Kidney (tissue), 22 donors: ENCODE measurements at places on chromosomes 12 and 14. TPM values are rescaled to one million over a fixed set of nuclear protein-coding genes. Genes with fewer than 3 reads are reported as not detected.

The SETD1B gene
- total RNA-seq: 34.5 TPM

The TAS2R30 gene
- total RNA-seq: 4.0 TPM

The HOXC9 gene
- 16.5 TPM for total RNA-seq

The PRPH gene
- 2.7 TPM for total RNA-seq

The LRIG3 gene
- total RNA-seq: 40.5 TPM

The OAS1 gene
- total RNA-seq: 17.5 TPM

The STYK1 gene
- total RNA-seq: 1.6 TPM

DNA sequence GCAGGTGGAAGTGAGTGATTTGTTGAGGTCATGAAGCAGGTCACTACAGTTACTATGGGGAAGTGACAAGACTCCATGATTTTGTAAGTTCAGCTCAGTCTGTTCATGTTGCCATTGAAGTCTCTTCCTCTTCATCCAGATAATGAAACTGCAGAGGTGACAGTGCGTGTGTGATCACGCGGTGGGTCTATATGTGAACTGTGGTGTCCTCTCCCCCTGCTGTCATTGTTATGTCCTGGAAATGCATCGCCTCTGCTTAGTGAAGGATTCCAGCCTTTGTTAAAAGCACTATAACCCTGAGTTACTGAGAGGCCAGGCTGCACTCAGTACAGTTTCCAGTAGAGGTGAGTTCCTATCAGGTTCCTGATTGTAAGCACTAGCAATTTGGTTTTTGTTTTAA lies 216.2 kb upstream of the RMST start:
- DNase-seq: no peak

DNA sequence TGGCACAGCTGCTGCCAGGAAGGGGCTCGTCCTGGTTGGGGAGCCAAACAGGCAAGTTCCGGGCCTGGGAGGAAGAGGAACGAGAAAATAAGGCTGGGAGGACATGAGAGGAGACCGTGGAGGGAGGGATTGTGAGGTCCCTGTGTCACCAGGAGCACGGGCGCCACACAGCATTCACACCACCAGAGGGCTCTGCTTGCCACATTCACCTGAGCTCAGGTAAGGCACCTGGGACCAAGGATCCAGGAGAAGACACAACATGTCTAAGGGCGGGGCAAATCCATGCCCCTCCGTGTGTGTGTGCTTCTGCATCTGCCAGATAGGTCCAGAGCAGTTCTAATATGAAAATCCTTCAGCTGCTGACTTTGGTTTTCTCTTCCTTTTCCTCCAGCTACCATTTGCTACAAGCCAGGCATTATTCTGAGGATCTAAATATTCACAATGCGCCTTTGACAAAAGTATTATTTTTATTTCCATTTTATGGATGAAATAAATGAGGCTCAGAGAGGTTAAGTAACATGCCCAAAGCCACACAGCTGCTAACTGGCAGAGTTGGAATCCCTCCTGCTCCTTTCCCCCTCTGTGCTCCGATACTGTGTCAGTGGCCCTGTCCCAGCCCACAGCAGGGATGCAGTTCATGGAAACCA lies 14.6 kb downstream of the RAPGEF3 start:
- DNase-seq: peak; percentile 81

DNA sequence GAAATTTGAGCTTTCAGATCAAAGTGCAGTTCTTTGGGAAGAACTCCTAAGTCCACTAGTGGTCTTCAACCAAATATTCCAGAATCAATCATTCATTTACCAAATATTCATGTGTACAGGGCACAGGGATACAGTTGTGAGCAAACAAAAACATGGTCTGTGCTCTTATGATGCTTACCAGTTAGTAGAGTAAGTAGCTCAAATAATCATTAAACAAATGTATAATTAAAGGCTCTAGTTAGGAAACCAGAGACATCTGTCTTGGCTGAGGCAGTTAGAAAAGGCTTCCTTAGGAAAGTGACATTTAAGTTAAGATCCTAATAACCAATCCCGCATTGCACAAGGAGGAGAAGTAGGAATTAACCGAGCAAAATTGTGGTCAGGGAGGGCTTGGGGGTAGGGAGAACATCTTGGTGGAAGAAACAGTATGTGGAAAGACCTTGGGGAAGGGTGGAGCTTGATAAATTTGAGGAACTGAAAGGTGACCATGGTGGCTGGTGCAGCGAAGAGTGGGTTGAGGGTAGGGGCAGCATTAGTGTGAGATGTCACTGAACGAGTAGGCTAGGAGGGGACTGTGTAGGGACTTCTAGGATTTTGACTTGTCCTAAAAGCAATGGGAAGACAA lies 40.0 kb downstream of the PEBP1 start:
- no peak for DNase-seq

DNA sequence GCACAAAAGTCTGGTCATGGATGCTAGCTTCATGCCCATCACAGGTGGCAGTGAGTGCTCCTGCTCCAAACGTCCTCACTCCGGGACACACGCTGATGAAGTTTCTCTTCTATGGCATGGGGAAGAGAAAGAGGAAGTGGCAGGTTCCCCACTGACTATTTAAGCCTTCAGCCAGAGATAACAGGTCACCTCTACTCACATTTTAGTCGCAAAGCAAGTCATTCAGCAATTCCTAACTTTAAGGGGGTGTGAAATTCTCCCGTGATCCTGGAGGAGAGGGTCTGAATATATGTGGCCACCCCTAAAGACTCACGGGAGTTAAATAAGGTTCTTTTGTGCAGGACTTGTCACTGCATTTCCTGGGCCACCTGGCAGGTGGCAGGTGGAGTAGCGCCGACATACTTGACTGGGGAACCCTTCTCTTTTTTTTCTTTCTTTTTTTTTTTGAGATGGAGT lies 18.8 kb upstream of the RCOR1 start:
- DNase-seq: no peak

DNA sequence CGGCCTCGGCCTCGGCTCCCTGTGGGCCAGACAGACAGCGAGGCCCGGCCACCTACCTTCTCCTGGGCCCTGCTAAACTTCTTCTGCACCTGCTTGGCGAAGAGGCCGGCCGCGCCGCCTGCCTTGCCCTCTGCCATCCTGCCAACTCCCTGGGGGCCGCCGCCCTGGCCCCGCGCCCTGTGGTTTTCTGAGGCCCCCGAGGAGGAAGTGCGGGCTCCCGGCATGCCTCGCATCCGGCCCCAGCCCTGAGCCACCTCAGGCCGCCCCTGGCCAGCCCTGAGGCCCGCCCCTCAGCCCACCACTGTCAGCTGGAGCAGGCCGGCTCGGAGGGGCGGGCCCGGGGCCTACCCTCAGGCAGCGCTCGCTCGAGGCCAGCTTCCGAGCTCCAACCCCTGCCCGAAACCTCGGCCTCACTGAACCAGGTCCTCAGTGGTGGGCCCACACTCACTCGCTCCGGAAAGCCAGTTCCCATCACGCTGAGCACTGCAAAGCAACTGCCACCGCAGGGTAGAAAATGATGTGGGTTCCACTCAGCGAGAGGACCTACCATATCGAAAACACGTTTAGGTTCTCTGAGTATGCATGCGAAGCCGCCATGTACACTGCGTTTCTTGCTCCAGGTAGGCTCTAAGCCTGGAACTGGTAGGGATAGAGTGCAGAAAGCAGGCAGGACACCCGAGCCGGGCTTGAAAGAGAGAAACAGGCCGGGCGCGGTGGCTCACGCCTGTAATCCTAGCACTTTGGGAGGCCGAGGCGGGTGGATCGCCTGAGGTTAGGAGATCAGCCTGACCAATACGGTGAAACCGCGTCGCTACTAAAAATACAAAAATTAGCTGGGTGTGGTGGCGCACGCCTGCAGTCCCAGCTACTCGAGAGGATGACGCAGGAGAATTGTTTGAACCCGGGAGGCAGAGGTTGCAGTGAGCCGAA lies at the start of gene BIN2:
Gene BIN2, minus strand, starts transcription at position 209 of the 930 bp plus-strand sequence. Its CDS starts 72 bp downstream, at position 137.
- DNase-seq: no peak

- no peak for DNase-seq
Measured at GRCh38 chr12:9347328-9348127, 139.3 kb upstream of the PZP start.

DNA sequence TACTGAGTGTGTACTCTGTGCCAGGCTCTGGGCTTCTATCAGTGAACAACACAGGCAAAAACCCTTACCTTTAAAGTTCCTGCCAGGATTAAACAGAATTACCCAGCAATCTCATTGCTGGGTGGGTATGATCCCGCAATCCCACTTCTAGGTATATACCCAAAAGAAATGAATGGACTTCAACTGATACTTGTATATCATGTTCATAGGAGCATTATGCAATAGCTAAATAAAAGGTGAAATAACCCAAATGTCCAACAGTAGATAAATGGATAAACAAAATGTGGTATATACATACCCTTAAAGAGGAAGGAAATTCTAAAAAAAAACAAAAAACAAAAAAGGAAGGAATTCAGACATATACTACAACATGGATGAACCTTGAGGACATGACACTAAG lies 14.7 kb downstream of the DAZAP2 start:
- DNase-seq: no peak

- no peak for DNase-seq
Measured at GRCh38 chr14:81946834-81947798, 413.5 kb upstream of the SEL1L start.

DNA sequence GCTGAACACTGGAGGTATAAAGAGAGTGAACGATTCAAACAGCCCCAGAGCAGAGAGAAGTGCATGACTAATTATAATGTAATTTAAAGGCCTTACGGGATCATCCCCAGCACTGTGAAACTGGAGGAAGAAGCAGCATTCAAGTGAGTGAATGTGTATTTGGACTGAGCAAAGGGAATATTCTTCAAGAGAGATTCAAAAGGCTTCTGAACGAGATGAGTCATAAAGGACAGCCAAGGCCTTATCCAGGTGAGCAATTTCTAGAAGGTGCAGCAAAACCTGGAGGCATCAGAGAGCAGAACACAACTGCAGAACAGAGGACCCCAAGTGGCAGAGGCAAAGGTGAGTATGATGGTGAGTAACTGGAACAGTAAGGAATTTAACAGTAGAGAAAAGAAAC lies 127.2 kb downstream of the BCAT1 start:
- no peak for DNase-seq

DNA sequence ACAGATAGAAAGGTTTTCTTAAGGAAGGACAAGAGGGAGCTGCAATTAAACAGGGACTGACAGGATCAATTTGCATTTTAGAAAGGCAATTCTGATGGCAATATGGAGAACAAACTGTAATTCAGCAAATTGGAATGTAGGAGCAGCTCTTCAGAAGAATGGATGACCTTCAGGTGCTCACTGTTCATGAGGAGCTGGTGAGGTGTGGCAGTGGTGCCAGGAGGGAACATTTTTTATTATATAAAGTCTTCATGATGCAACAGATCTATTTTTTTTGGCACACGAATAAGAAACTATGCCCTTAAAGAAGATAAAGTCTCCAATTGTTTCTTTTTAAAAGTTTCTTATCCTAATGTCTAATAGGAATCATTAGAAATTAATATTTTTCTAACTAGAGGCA lies 151.7 kb downstream of the SLC38A4 start:
- no peak for DNase-seq

- DNase-seq: no peak
Measured at GRCh38 chr12:120362516-120363273, 6.3 kb downstream of the MSI1 start.

- DNase-seq: no peak
Measured at GRCh38 chr12:41073633-41074472, 114.3 kb upstream of the PDZRN4 start.

GRCh38 chr14:71133296-71133695 lies 226.0 kb downstream of the PCNX1 start:
- DNase-seq: no peak

GRCh38 chr14:50045039-50045711 lies 71.2 kb downstream of the VCPKMT start:
- peak; percentile 56 for DNase-seq

DNA sequence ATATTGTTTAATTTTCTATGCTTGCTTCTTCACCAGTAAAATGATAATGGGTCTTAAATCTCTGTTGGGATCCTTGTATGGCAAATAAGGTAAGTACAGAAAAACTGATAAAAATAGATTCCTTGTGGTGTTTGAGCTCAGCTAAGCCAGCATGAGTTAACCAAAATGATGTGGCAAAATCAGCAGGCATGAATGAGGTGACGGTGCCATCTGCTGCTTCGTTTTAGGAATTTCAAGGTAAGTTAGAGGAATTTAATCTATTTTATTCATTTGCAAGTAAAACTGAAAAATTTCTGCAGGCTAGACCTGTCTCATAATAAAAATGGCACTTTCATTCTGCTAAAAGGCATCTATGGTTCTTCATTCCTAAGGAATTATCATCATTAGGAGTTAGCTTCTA lies 10.0 kb upstream of the CLEC7A start:
- DNase-seq: peak; percentile 50

GRCh38 chr12:57165741-57166140 lies 18.3 kb upstream of the LRP1-AS start:
- DNase-seq: no peak

GRCh38 chr12:89411846-89412245 lies 59.5 kb upstream of the DUSP6 start:
- DNase-seq: no peak

DNA sequence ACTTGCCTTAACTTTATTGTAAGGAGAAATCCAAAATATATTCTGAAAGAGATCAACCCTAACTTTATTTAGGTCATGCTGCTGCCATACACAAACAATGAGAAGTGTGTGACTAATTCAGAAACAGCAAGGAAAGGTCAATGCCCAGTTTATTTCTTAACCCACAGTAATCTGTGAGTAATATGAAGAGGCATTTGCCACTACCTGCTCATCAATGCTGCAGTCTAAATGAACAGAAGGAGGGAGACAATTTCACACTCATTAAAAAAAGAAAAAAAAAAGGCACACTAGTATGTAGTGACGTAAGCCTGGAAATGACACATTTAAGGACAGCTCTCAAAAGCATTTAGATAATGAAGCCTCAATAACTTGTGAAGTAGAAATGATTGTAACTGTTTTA lies 90.5 kb upstream of the FOXN3 start:
- DNase-seq: no peak

DNA sequence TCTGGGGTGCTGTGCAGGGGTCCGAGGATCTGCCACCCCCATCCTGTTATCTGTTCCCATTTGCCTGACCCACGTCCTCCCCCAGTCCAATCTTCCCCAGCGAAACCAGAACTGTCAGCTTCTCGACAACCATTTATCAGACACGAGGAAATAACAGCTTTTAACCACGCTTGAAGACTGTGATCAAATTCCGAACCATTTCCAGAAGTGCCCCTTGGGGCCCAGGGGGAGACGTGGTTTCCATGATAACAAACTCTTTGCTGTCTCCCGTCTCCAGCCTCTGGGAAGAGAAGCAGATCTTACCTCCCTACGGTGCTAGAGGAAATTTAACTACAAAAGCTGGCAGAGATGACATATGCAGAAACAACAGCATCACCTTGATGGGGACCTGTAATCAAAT lies 35.1 kb upstream of the SRRM4 start:
- no peak for DNase-seq

DNA sequence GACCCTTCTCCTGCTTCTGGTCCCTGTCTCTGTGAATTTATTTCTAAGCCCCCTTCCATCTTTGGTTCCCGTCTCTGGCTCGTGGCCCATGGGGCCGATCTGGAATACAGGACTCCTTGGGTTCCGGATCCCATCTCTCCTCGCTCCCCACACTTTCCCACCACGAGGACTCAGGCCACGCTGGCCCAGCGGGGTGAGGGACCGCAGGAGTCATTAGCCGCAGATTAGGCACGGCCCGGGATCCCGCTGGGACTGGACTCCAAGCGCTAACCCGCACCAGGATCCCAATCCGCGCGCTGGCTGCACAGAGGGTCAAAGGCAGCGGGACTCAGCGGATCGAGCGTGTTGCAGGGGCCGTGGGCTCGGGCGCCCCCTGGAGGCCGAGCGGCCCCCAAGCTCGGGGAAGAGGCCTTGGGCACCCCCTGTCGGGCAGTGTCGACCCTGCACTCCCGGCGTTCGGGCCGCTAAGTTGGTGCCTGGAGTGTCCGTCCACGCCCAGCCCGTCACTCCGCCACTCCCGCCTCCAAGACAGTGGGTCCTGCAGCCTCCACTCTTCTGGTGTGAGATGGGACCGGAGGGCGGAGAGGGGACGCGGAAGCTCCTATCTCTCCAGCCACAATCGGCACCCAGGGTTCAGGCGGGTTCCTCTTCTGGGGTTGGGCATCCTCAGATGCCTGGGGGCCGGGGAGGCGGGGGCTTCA lies 9.5 kb downstream of the SHMT2 start:
- peak; percentile 95 for DNase-seq
